NCI-H524 (cell line): ENCODE measurements at places on chromosomes 2 and 18.

- DNase-seq: peak; percentile 63
Measured at GRCh38 chr2:127176371-127177311, 43.5 kb downstream of the CYP27C1 start.

DNA sequence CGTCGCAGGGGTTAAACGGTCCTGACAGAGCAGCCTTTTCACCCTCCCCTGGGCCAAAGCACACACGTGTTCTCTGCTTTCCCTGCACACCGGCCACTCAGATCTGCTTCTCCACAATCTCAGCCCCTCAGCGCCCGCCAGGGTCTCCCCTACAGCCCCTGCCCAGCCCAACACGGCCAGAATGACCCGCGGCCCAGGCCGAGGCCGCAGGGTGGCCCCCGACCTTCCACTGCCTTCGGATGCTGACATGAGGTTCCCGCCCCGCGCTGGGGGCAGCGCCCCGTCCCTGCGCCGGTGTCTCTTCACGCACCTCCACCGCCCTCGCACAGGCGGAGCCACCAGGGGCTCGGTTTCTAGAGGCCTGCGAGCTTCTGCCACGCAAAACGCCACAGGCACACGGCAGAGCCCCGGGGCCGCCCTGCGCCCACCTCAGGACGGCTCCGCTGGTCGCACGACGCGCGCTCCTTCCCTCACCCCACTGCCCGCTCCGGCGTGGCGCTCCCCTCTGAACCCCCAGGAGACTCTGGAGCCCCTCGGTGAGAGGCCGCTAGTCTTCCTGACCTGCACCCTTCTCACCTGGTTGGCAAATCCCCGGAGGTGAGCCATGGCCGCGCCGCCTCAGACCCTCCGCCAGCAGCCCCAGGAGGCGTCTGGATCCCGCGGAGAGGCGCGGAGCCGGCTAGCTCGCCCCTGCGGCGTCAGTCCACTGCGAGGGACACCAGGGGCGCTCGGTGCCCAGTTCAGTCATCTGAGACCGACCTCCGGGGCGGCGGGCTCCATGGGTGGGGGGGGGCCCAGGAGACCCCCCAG is 749 bp downstream of the STK25 start:
- no peak for DNase-seq

GRCh38 chr18:11980163-11980493 is 1.2 kb upstream of the IMPA2 start:
- DNase-seq: no peak

GRCh38 chr2:131148426-131148825 is 43.3 kb downstream of the PLEKHB2 start:
- no peak for DNase-seq

GRCh38 chr2:143519521-143519920 is 390.3 kb downstream of the ARHGAP15 start:
- DNase-seq: no peak
